HS-5 (cell line): ENCODE measurements at places on chromosomes 1 and 21.

DNA sequence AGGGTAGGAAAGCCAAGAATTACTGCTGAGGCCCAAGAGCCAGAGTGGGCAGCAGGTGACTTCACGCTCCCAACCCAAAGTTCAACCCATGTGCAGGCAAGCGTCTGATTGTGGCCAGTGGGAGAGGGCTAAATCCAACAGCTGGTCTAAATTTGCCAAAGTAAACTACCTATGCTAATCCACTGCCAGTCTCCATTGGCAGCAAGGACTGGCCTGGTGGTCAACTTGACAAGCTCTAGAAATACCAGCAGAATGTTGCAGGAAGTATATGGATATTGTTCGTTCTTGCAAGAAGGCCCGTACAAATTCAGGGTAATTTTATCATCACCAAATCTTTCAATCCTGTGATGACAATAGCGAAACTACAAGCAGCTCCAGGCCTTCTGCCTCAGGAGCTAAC lies 1.5 kb downstream of the TMEM63A start:
- no peak for DNase-seq

GRCh38 chr1:218366322-218367052 lies 21.4 kb downstream of the TGFB2 start:
- DNase-seq, result no peak

GRCh38 chr21:41289431-41289830 lies 27.2 kb upstream of the FAM3B start:
- DNase-seq, result no peak

GRCh38 chr1:215797859-215798258 lies 230.8 kb downstream of the KCTD3 start:
- DNase-seq, result no peak

- peak; percentile 56 for DNase-seq
Observed at GRCh38 chr1:36008546-36009197, 75.2 kb upstream of the TEKT2 start.
